ENCODE measurements at places on chromosomes 2 and 18.

DNA sequence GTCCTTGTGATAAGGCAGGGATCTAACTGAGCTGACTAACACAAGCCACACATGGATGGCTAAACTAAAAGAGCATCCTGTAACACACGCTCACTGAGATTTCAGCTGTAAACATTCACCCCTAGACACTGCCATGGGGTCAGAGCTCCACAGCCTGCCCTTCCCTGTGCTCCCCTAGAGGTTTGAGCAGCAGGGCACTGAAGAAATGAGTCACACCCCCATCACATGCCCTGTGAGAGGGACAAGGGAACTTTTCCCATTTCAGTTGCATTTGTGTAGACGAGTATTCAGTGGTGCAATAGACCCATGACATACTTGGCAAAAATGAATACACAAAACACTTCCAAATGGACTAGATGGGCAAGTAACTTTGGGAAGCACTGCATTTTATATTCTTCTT is 402.4 kb upstream of the LRRTM1 start:
- no peak for DNase-seq

GRCh38 chr2:108199726-108200125 is 40.0 kb upstream of the SULT1C3 start:
- DNase-seq, result no peak

DNA sequence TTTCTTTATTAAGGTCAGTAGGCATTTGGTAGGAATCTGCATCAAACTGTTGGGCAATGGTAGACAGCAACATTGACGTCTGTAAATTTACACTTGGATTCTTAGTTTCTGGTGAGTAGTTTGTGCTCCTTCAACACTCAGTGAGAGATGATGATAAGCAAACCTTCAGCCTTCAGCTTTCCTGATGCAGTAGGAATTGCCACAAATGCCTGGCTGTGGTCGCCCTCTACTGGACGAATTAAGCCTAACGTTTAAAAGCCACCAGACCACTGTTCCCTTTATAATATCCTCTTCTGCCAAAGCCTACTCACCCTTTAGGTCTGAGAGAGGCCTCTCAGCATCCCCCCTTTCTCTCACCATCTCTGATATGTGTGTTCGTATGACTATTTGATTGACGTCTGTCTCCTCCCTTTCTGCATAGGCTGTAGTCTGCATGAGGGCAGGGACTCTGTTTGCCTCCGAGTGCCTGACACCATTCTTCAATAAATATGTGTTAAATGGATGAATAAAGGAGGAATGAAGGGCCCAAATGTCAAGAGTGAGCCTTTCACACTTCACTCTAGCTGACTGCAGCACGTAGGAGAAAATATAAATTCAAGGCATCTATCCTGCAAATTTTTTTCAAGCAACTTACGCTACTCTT is 47.0 kb upstream of the PLEKHM3 start:
- DNase-seq, result no peak

DNA sequence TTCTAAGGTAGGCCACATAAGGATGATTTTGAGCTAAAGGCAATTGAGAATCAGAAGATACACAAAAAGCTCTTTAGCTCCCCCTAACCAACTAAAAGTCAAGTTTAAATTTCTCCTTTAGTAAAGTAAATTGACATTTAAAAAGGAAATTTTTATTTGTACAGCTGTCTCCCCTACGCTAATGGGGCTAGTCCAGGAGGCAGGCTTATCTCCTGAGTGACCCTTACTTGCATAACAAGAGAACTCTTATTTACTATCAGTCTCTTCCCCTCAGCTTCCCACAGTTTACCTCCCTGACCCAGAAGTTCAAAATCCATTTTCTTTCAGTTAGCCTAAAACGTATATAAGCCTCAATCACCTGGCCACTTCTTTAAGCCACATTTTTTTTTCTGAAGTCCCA is 1002.8 kb upstream of the NRXN1 start:
- no peak for DNase-seq

GRCh38 chr2:8558096-8558495 is 123.8 kb upstream of the ID2 start:
- DNase-seq, result peak; percentile 35

- DNase-seq, result no peak
These were observed 28.0 kb downstream of the CERKL start for GRCh38 chr2:181628590-181629585.

GRCh38 chr18:35278969-35279368 is 11.1 kb downstream of the ZSCAN30 start:
- DNase-seq, result no peak

DNA sequence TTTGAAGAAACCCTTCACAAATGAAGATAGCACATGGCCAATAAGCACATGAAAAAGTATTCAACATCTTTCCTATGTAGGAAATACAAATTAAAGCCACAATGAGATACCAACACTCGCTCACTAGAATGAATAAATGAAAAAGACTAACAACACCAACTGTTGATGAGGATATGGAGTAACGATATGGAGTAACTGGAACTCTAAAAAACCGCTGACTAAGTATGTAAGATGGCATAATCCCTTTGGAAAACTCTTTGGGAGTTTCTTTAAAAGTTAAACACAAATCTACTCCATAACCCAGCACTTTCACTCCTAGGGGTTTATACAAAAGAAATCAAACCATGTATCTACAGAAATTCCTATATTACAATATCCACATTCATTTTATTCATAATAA is 220.5 kb downstream of the AFF3 start:
- DNase-seq, result no peak

GRCh38 chr2:7180638-7181370 is 263.6 kb downstream of the RNF144A start:
- no peak for DNase-seq

- DNase-seq, result no peak
These were observed 95.9 kb downstream of the TXNL1 start for GRCh38 chr18:56542476-56542875.

- peak; percentile 34 for DNase-seq
These were observed 138.2 kb upstream of the PXDN start for GRCh38 chr2:1882471-1882870.

DNA sequence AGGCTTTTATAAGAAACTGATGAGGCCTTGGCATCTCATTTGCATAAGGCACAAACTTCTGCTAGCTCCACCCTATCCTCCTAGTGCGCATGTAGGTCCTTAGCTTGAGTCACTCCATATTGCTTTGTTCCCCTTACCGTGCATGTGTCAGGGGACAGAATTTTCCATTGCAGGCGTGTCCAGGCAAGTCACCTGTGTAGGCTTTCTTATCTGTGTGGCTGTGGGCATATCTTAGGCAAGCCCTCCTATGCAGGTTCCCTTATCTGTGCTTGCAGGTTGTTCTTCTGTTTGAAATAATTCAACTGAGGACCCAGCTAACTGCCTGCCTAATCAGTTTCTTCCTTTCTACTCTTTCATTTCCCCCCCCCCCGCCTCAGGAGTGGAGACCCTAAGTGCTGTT is 63.3 kb upstream of the CDCA7 start:
- no peak for DNase-seq

- no peak for DNase-seq
These were observed 6.7 kb upstream of the ACAA2 start for GRCh38 chr18:49819823-49820671.

DNA sequence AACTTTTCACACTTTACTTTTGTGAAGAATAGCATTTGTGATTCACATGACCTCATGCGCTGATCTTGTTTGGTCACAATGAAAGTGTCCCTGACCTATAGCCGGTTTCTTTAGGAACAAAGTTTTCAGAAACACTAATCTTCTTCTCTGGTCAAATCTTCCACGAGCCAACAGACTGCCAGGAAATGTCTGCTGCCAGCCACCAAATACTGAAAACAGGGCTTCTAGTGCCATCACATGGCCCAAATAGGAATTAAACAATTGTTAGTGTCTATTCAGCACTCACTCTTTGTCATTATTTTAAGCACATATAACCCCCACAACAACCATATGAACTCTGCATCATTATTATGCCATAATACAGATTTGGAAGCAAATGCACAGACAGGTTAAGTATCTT is 286.5 kb upstream of the SYT4 start:
- DNase-seq, result no peak

DNA sequence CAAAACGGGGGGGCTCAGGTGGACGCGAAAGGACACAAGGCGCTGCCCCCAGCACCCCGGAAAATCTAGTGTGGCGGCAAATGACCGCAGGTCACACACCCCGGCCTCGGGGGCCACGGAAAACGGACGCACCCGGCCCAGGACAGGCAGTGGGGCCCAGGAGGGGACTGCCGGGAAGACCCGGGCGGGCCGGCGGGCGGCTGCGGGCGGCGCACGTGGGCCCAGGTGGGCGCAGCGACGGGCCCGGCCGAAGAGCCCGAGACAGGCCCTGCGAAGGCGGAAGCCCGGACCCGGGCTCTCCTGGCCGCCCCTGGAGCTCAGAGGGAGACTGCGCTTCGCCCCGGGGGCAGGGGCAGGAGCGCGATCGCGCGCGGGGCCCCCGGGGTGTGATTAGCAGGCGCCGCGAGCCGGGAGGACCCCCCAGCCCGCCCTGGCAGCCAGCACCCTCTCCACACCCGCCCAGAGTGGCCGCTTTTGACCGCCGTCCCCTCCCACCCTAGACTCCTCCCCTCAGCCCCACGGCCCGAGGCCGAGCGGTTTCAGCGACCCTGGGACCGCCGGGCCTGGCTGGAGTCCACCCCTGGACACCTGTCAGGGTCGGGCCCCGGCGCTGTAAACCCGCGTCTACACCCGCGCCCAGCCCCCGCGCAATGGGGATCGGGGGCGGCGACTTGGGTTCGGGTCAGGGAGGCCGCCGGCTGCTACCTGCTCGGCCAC is 773 bp downstream of the MBP start:
- DNase-seq, result peak; percentile 93

GRCh38 chr2:65377556-65378192 is 54.7 kb downstream of the SPRED2 start:
- DNase-seq, result no peak

- DNase-seq, result no peak
These were observed 44.4 kb downstream of the BCL2L11 start for GRCh38 chr2:111165084-111165483.
